ENCODE measurements at places on chromosomes 3 and 15.
A peak's percentile ranks its signal among the peaks of the same experiment; 100 is the strongest.

- DNase-seq, result no peak
Observed at GRCh38 chr15:62307551-62307950, 142.5 kb upstream of the C2CD4B start.

DNA sequence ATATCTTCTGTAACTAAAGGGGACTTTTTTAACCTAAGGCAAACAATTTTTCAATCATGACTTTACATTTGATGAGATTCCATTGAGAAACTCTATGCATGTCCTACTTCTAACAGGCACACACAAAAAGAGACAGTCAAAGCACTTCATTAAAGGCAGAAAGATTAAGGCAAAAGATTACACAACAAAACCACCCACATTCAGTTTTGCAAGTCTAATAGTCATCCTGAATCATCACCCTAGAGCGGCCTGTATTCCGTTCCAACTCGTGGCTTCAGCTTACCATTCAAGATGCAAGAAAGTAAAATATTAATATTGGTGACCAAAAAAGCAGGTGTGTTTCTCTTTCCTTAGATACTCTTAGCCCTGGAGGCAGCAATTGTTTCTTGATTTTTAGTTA lies 205.9 kb downstream of the P3H2 start:
- DNase-seq, result peak; percentile 65

GRCh38 chr15:41804361-41804760 lies 23.5 kb upstream of the JMJD7 start:
- no peak for DNase-seq

DNA sequence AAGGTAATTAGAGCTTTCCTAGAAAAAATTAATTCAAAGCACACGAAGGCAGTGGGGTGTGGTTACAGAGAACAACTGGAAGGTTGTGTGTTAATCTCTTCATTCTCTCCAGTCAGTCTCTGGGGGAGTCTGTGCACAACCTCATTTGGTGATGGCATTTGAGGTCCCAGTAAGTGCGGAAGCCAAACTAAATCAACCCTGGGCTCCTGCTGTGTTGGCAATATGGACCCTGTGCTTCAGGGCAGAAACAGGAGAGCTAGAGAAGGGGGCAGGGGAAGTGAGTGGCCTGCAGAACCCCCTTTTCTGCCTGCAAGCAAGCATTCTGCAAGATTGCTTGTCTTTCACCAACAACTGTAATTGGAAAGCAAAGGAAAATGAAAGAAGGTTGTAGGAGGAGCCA lies 195.9 kb upstream of the ST8SIA2 start:
- DNase-seq, result no peak

DNA sequence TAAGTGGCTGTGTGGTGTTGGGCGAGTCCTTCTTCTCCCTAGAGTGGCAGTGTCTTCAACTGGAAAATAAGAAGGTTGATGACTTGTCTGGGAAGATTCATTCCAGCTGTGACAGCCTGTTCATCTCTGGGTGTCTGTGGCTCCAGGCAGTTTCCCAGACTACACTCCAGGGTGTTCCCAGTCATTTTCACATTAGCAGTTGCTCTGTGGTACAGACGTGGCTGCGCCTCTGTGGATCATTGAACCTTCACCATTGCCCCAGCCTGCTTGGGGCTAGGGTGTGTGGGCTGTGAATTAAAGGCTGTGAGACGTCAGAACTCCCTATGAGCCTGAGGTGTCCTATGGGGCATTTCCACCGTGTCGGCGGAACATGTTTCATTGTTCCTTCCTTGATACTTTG lies 239.6 kb upstream of the NR2E3 start:
- DNase-seq, result no peak

- DNase-seq, result no peak
Observed at GRCh38 chr3:38411591-38411990, 42.1 kb upstream of the ACVR2B start.

- DNase-seq, result no peak
Observed at GRCh38 chr3:9701006-9701405, 2.6 kb upstream of the CPNE9 start.

DNA sequence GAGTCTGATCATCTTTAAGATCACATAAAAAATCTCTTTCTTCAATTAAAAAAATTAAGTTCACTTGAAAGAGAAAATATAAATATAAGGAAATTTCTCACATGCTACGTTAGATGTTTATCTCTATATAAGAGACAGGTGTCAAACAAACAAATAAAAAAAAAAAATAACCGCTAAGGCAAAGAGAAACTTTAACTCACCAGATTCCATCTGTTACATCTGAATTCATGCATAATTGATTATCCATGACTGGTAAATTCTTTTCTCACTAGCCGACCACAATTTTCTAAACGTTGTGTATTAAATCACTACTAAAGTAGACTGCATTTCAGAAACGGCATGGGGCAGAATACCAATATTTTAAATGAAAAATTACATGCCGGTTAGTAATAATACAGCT lies 9.6 kb upstream of the SATB1 start:
- DNase-seq, result no peak

Measured in NCI-H460 (cell line).